ENCODE measurements at places on chromosomes 2 and 18.

DNA sequence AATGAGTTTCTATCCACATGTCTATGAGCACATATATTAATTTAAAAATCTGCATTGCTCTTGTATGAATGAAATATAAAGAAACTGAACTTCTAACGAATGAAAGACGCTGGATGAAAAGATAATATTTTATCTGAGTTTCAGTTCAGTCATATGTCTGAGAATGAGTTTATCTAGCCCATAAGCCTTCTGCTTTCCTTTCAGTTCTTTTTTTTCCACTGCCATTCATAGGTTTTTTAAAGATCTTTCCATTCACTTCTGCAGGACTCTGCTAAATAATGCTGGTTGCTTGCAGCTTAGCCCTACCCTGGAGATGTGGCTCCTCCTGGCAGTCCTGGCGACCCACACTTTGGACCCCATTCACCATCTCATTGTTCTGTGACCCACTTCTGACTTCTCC, 109.0 kb downstream of the BCL2 start:
- no peak for DNase-seq

DNA sequence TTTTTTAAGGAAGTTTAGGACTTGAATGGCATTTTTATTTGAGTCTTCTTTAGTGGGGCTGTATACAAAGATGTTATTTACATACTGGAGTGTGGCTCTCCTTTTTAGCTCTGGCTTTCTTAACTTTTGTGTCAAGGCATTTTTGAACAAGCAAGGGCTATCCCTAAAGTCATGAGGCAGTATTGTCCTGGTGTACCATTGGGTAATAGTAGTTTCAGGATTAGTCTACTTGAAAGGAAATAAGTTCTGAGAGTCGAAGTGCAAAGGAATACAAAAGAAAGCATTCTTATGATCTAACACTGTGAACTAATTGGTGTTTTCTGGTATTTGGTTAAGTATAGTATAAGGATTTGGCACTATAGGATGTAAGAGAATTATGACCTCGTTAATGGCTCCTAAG, 1.9 kb upstream of the CYP27A1 start:
- DNase-seq = no peak

DNA sequence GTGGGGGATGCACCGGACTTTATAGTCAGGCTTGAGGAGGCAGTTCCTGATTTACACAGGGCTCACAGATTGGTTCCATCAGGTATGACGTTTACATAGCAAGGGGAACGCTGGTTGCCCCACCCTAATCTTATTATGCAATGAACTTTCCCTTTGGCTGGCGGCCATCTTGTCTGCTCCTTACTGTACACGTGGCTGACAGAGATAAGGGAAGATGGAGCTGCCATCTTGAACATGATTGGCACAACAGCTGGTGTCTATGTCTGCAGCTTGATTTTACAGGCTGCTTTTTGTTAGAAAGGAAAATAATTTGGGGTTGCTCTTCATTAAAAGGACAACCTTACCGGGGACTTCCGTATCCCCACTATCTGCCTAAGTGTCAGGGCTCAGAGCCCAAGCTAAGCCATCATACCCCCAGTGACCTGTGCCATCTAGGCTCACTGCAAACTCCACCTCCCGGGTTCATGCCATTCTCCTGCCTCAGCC, 33.5 kb upstream of the ATG16L1 start:
- DNase-seq = no peak

- DNase-seq = no peak
Measured at GRCh38 chr18:76449111-76449453, 46.0 kb downstream of the ZNF516 start.

DNA sequence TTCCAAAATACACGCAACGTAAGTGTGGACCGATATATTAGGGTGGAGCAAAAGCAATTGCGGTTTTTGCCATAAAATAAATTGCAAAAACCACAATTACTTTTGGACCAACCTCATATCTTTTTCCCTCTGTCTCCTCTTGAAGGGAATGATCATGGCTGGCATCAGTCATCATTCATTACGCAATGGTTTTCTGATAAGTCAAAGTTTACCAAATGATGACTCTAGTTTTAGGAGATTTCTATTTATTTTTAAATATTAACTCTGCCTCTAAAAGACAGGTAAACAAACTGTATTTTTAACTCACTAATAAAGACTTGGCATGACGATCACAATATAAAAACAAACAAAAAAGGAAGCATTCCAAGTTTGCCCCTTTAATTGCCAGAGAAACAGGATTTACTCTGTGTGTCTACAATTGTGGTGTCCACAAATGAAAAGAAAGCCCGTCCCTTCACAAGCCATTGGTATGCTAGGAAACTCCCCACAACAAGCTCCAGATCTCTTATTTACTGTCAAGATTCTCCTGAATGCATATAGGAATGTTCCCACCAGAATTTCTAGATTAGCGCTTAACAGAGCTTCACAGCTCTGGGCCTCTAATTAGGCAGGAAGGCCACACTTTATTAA, 61.3 kb downstream of the IRS1 start:
- DNase-seq = no peak

DNA sequence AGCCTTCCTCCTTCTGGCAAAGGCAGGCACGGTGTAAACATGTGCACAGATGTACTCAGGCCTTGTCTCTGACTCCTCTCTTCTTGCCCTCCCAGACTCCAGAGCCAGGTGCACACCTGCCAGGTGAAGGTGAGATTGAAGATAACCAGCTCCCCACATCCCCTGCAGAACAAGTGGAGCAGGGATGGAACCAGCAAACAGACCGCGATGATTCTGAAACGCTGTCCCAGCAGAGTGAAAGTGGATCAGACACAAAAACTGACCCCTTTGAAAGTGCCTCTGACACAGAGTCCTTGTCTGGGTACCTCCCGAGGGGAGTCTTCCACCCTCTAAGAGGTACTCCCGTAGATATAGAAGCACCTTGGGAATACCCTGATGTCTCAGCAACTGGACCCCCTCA, 77.2 kb downstream of the ARHGEF4 start:
- DNase-seq = no peak

DNA sequence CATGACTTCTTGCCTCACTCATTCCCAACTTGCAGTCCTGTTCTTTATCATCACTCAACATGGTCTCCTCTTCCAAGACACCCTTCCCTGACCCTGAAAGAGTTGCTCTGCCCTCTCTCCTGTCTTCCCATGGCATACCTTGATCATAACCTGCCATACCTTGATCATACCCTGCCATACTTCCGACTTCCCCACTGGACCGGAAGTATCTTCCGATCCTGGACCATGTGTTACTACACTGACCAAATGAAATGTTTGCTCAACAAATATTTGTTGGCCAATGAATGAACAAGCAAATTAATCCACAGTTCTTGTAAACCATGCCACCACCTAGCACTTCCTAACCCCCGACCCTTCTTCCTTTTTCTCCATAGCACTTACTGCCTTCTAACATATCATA, 60.9 kb upstream of the ZNF397 start:
- no peak for DNase-seq

- no peak for DNase-seq
Measured at GRCh38 chr2:111984213-111984604, 70.9 kb upstream of the TMEM87B start.

- DNase-seq = peak; percentile 36
Measured at GRCh38 chr2:214542866-214543265, 132.0 kb downstream of the VWC2L start.

DNA sequence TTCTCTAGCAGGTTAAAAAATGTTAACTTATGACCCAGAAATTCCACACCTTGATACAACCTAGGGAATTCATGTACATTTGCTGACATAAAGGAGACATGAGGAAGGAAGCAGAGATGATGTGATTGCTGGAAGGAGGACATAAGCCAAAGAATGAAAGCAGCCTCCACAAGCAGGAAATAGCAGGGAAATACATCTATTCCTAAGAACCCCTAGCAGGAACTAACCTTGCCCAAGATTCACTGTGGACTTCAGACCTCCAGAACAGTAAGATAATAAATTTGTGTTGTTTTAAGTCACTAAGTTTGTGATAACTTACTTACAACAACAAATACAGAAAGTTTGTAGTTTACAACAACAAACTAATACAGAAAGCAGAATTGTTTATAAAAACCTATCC, 4.6 kb upstream of the DSG4 start:
- DNase-seq = no peak

- no peak for DNase-seq
Measured at GRCh38 chr2:233101141-233101540, 41.0 kb downstream of the INPP5D start.

DNA sequence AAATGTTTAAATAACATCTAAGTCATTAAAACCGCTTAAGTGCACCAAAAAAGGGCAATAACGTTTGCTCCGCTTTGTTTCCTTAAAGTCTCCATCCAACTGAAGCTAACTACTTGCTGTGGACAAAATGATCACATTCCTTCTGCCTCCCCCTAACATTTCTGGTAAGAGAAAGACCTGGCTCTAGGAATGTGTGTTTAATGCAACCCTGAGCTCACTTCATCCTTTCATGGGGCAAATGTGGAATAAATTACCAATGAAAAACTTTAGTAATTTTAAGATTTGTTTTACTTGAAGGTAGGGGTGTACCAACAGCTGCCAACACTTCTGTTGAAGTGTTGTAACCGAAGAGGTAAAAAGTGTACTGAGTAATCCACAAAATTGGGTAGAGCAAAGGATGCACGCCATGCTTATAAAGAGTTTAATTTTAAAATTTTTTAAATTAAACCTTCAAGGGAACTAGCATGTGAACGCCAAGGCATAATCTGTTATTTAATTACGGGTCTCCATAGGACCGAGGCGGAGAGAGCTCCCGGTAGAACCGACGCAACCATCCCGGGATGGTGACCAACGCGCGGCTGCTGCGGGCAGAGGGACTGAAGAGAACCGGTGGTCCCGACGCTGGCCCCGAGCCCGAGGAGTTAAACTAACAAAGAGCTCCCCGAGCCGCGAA, 1.1 kb downstream of the HNRNPLL start:
- DNase-seq = no peak

DNA sequence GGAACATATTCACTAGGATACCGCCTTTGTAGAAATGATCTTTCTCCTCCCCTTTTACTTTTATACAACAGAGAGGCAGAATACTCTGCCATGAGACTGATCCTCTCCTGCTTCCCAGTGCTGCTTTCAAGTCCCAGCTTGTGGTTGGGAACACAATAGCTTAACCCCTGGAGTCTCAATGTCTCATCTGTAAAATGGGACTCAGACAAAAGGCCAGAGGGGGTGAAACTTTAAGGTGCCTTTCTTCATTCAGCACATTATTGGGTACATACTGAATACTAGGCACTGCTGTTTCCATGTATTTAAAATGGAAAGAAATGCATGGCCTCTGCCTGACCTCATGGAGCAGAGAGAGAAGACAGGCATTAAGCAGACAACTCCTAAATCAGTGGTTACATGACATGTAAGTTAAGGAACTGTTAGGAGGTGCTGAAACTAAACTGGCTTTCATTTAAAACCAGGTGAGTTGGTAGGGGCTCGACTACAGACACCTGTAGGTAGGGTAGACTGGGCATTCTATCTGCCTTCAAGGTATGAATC, 53.8 kb downstream of the MAP4K4 start:
- DNase-seq = no peak

GRCh38 chr18:78780719-78781600, 198.7 kb upstream of the SALL3 start:
- DNase-seq = no peak

DNA sequence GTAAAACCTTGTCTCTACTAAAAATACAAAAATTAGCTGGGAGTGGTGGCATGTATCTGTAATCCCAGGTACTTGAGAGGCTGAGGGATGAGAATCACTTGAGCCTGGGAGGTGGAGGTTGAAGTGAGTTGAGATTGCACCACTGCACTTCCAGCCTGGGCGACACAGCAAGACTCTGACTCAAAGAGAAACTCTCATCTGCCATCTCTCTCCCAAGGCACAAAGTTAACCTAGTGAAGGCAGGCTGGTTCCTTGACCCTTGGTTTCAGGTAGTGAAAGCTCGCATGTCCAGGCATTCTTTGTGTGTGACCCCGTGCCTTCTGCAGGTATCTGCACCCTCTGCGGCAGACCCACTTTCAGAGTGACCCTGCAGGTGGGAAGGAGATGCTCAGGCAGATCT, 100.0 kb downstream of the WDSUB1 start:
- DNase-seq = no peak

GRCh38 chr18:62205824-62206223, 18.8 kb downstream of the RELCH start:
- DNase-seq = no peak

- DNase-seq = no peak
Measured at GRCh38 chr18:13268158-13269012, 49.8 kb downstream of the LDLRAD4 start.

DNA sequence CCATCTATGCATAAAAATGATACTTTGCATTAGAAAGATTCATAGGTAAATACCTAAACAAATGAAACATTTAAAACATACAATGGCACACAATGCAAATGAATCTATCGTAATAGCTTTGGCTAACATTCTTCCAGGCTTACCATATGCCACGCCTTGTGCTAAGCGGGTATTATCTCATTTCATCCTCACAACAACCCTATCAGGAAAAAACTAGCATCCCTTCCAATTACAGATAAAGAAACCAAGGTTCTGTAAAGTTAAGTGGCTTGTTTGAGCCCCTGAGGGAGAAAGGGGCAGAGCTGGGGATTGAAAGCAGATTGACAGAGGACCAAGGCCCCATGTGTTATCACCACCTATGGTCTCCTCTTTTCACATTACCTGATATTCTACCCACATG, 145.4 kb upstream of the ETAA1 start:
- DNase-seq = no peak

GRCh38 chr2:18551169-18551568, 9.3 kb downstream of the RDH14 start:
- DNase-seq = no peak

DNA sequence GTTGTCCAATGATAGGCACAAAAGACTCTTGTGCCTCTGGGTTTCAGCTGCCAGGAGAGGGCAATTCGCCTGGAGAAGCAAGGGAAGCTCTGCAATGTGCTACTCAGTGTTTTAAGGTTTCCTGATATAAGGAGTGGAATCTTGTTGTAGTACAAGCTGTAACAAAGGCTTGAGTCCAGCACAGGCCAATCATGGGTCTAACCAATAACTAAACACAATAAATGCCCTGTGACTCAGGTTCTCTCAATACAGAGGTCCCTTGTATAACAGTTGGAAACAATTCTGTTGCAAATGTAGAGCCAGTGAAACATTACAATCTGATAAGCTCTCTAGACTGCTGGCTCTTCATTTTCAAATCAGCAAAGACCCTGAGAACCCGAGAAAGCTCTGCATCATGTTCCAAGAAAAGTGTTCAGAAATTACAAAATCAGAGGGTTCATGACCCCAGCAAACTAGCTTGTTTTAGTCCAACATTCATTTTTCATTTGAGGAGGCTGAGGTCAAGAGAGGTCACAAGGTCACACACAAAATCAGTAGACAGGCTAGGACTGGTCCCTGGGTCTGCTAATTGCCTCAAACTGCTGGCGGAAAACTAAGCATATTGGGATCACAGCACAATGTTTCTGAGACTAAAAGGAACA, 59.0 kb upstream of the DNMT3A start:
- no peak for DNase-seq

Data from AG08396 (cell line).